ENCODE measurements at places on chromosomes 16 and 17. TPM values are rescaled to one million over a fixed set of nuclear protein-coding genes. Genes with fewer than 3 reads are reported as not detected.

Gene EVPL
- total RNA-seq = 0.11 TPM

Gene CCL1
- not detected for total RNA-seq

Gene CA4
- 13.4 TPM for total RNA-seq

Gene TEX19
- total RNA-seq = not detected

- DNase-seq = no peak
Measured at GRCh38 chr16:35234679-35235078, 1775.3 kb downstream of the TP53TG3F start.

DNA sequence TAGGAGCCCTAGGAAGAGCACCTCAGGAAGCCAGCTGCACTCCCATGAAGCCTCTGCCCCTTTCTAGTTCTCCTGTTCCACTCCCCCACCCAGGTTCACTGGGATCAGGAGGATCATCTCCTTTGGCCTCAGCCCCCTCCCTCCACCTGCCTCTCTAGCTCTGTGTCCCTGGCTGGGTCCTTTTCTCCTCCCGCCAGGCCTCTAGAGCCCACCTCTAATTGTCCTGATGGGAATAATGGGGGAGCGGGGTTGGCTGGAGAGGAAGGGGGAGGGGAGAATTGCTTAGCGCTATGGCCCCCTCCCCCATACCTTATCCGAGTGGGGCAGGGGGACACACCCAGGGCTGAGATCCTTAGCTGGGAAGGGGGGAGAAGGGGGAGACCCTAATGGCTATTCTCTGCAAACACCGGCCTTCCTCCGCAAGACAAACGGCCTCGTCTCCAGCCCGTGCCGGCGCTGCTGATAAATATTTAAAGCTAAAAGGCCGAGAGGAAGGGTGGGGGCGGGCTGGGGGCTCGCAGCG lies 997 bp downstream of the HOXB7 start:
- no peak for DNase-seq

DNA sequence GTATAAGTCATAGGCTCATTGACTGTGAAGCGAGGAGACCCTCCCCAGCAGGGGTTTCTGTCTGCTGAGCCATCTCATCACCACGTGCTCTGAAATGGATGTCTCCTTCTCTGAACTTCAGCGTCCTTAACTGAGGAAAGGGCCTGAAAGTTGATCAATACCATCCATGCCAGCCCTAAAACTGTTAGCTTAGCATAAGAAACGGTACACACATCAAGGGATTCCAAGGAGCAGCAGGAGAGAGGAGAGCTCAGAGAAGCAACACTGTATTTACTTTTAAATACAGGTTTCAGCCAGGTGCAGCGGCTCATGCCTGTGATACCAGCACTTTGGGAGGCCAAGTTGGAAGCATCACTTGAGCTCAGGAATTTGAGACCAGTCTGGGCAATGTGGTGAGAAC lies 248.9 kb upstream of the TNRC6C start:
- no peak for DNase-seq

GRCh38 chr17:27466376-27466742 lies 10.1 kb downstream of the KSR1 start:
- no peak for DNase-seq

- DNase-seq = no peak
Measured at GRCh38 chr17:82709024-82709675, 7.4 kb upstream of the FN3KRP start.

DNA sequence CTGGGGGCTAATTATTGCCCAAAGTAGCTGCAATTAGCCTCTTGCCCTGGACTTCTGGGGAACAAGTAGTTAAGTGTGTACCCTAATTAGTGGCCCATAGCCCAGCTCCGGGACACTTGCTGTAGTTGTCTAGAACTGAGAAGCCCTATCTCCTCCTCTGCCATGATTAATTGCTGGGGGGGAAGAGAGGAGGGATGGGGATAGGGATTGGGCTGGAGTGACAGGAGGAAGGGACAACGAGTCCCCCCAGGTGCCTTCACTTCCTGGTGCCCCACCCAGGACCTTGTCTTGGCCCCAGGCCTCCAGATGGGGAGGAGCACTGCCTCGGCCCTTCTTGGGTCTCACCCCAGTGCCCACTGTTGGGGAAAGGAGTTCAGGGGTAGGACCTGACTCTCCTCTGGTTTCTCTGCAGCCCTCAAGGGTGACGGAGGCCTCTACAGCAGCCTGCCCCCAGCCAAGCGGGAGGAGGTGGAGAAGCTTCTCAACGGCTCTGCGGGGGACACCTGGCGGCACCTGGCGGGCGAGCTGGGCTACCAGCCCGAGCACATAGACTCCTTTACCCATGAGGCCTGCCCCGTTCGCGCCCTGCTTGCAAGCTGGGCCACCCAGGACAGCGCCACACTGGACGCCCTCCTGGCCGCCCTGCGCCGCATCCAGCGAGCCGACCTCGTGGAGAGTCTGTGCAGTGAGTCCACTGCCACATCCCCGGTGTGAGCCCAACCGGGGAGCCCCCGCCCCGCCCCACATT lies 17.4 kb downstream of the NGFR start:
- DNase-seq = no peak

GRCh38 chr16:86616906-86617305 lies 38.6 kb downstream of the FOXL1 start:
- no peak for DNase-seq

DNA sequence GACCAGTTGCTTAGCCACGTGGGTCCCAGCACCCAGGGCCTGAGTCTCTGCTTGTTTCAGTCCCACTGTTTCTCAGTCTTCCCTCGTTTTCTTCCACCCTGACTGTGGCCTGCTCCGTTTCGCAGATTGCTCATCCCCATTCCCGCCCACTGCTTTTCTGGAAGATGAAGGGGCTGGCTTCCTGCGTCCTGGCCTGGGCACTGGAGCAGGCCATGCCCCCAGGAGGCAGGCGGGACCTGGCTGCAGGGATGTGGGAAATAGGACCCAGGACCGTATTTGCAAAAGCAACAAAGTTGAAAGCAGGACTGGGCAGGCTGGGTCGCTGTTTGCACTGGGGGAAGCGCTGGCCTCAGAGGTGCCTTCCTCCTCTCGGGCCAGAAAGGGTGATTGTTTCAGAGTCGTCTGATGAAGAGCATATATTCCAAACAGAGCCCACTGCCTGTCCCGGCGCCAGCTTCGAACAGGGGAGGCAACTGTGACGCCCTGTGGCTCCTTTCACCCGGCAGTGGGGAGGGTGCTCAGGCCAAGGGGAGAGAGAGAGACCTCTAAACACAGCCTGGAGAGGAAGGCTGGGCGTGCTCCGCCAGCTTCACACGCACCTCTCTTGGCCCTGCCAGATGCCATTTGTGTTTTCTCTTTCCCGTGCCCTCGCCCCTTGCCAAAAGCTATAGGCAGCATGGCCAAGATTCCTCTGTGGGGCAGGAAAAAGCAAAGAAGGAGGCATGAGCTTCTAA lies 108.6 kb downstream of the CMIP start:
- DNase-seq = no peak

- no peak for DNase-seq
Measured at GRCh38 chr17:32772453-32773025, 104.4 kb downstream of the MYO1D start.
